Astrocyte of the cerebellum (primary cell): ENCODE measurements at places on chromosomes 3 and 15.

DNA sequence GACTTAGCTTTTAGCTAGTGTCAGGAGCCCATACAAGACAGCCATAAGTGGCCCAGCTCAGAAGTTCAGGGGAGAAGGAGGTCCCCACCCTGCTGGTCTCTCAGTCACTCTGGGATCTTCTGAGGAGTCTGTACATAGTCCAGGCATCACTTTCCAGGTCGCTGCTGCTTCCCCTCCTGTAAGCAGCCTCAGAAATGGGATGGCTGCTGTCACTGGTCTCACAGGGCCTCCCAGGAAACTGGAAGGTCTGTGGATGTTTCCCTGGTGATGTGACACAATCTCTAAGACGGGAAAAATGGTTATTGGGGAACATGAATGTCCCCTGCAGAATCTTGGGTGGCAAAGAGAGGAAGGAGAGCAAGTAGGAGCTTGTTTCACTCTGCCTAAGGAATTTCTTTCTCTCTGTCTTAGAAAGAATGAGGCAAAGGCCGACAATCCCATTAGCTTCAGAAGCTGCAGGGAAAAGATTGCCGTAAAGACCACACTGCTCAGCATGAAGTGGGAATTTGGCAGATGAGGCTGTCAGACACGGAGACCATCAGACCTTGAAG, 43.2 kb upstream of the TNFAIP8L3 start:
- no peak for DNase-seq

GRCh38 chr15:96337365-96338023, 7.0 kb downstream of the NR2F2 start:
- no peak for DNase-seq

- peak; percentile 15 for DNase-seq
These were observed 74.2 kb upstream of the POU1F1 start for GRCh38 chr3:87350367-87351199.

- peak; percentile 12 for DNase-seq
These were observed 312.0 kb upstream of the CCDC54 start for GRCh38 chr3:107065094-107065861.

DNA sequence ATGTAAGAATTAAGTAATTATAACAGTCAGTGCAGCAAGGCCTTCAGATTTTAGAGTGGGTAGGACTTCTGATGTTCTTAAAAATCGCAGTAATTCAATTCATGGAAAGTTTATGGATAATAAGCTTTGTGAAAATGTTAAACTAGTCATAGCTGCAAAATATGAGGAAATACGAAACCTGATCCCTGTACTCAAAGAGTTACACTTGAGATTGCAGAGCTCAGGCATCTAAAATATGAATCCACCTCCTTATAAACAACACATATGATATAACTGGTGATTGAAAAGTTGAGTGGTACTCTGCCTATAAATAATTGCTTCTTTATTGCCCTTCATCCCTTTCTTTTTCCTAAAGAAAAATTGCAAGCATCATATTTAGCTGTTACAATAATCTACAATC, 473.3 kb downstream of the OTOL1 start:
- no peak for DNase-seq

GRCh38 chr15:34721802-34722438, 32.9 kb downstream of the GJD2 start:
- no peak for DNase-seq

DNA sequence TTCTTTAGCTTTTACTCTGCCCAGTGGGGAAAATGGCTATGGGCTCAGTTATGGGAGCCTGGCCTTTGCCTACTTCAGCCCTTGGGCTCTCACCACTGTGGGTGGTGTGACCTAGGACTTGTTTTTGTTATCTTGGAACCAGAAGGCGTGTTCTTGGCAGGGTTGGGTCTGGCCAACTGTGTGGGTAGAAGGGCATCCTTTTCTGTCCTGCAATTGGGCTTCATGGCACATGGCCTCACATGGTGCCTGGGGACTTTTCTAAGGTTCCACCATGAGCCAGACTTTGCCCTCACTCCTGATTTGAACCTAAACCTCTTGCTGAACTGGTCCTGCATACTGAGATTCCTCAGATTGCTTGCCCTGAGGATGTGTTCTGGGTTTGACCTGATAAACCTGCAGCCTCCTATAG, 1.7 kb downstream of the GLYCTK start:
- DNase-seq: no peak

DNA sequence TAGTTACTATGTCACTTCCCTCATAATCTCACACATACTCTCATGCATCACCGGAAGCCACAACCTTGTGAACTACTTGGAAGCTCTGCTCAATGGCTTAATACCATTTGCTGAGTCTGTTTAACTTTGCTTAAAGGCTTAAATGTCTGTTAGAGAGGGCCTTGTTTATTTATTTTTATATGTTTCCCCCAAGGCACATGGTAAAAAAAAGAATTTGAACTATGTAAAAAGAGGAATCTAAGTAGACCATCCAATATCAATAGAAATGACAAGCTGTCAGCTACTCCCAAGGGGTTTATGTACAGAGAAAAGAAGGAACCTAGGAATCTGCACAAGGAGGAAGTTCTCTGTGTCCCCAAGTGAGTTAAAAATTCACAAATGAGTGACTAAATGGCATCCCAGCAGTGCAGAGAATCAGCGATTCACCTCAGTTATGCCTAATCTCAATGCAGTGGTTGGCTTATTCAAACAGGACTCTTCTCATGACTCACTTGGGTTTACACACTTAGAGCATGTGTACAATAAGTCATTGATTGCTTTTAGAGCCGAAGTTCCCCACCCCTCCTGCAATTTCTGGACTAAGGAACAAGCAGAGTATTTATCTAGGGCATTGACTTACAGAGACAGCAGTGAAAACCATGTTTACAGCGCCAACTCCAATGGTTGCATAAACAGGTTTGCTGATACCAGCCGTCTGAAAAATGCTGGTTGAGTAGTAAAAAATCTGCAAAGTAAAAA, 24.4 kb downstream of the SLC2A2 start:
- no peak for DNase-seq

DNA sequence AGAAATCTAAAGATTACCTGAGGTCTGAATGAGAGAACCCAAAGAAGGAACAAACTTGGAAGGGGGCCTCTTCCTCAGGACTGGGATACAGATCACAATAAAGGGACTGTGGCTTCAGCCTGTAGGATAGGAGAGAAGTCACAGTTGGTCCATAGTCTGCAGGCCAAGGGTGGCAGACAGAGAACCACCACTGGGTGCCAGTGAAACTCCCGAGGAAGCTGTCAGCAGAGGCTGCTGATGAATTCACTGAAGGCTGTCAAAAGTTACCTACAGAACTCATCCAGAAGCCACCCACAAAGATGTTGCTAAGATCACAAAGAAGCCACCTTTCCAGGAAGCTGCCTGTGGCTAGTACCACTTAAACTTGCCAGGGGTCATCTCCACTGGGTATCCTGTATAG, 78.5 kb downstream of the TMCO5A start:
- DNase-seq: no peak

- no peak for DNase-seq
These were observed 48.1 kb downstream of the ACAP2 start for GRCh38 chr3:195394700-195395099.

- DNase-seq: peak; percentile 80
These were observed 1.9 kb upstream of the ADPGK start for GRCh38 chr15:72785432-72785831.

GRCh38 chr15:57227166-57227565, 149.1 kb upstream of the CGNL1 start:
- no peak for DNase-seq

DNA sequence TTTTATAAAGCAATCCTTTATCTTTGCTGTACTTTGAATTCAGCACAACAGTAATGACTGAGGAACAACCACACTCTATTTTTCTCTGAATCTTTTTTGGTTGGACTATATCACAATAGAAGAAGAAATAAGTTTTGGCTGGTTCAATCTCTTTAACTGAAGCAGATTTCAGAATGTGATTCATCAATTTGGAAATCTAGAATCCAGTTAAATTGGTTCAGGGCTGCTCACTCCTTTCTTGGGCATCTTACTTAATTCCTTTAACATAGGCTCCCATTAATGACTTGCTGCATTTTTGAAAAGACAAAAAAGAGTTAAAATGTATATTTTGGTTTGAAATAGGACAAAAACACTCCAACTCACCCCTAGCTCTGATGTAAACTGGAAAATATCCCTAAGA, 688.3 kb upstream of the NECTIN3 start:
- no peak for DNase-seq

DNA sequence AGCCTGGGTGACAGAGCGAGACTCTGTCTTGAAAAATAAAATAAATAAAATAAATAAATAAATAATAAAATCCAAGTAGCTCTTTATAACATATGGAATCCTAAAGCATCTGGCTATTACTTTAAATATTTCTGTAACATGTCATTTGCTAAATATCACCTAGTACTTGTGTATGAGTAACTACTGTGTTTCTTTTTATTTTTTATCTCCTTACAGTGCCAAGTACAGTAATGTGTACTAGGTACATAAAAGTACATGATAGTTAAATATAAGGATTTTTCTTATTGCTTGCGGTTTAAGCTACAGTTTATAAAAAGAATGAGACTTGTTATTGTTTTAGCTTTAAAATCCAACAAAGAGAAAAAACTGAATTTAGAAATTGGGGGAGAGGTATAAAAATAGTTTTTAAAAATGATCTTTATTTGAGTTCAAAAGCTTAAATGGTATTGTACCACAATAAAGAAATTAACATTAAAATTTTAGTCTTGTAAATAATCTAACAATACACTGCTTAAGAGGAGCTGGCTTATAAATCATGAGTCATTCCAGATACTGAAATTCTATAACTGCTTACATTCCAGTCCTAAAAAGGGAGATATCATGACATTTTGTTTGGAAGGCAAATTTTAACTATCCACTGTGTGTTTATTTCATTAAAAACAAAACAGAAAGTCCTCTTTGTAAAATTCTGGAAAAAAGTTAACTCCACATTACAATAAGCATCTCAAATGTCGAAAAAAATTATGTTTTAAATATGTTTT, 73.1 kb downstream of the FGF7 start:
- peak; percentile 1 for DNase-seq

DNA sequence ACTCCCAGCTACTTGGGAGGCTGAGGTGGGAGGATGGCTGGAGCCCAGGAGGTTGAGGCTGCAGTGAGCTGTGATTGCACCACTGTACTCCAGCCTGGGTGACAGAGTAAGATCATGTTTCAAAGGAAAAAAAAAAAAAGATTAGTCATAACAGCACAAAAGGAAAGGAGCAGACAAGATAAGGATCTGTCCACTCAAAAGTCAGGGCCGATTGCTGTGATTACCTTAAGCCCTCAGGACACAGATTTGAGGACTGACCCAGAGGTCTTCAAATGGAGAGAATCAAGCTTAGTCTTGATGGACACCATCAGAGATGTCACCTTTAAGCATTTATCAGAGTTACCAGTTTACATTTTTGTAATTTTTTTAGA, 23.9 kb upstream of the HEG1 start:
- no peak for DNase-seq

GRCh38 chr3:54905261-54905888, 22.5 kb downstream of the LRTM1 start:
- DNase-seq: peak; percentile 53

- DNase-seq: no peak
These were observed 81.3 kb downstream of the ADCY5 start for GRCh38 chr3:123367467-123368154.

DNA sequence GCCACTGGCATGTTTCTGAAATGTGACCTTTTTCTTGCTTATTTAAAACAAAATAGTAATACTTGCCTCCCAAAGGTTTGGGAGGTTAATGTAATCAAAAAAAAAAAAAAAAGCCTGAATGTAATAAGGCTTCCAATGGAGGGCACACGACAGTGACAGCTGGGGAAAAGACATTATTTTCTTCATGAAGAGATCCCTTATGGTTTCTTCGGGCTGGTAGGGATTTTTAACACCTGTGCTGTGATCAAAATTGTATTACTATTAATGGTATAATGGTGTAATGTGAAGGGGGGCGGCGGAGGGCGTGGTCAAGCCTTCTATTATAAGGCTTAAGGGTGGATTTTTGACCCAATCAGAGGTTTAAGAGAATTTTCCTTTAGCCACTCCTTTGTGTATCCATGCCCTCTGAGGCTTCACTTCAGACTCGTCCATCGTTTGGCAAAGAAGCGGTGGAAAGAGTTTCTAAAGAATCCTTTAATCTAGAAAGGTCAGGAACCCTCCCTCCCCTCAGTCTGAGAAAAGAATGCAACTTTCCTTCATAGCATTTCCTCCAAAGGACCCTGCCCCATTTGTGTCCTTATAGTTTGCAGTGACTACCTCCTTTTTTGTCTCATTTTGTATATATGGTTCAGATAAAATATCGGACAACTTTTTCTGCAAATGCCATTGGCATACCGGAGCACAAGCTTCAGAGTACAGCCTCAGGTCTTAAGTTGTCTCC, 89.5 kb upstream of the CHD2 start:
- no peak for DNase-seq

GRCh38 chr3:152574461-152575079, 260.4 kb upstream of the P2RY1 start:
- peak; percentile 57 for DNase-seq

DNA sequence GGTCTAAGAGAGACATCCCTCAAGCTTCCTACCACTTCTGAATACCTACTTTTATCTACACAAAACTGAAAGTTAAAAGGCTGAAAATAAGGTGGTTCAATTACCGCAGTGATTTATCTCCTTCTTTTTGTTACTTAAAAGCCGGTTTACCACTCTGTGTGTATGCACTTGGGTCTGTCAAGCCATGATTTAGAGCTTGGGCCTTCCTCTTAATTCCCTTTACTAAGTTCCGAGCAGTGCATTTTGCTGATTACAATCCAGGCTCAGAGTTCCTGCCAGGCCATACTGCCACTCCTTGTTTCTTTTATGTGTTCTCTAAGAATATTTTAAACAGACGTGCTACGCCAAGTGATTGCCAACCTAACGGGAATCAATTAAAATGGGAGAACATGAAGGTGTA, 16.5 kb downstream of the KCTD6 start:
- no peak for DNase-seq

- no peak for DNase-seq
These were observed 29.5 kb downstream of the ARHGAP31 start for GRCh38 chr3:119323723-119324085.

- DNase-seq: no peak
These were observed 4.1 kb upstream of the SKOR1 start for GRCh38 chr15:67820992-67821783.

DNA sequence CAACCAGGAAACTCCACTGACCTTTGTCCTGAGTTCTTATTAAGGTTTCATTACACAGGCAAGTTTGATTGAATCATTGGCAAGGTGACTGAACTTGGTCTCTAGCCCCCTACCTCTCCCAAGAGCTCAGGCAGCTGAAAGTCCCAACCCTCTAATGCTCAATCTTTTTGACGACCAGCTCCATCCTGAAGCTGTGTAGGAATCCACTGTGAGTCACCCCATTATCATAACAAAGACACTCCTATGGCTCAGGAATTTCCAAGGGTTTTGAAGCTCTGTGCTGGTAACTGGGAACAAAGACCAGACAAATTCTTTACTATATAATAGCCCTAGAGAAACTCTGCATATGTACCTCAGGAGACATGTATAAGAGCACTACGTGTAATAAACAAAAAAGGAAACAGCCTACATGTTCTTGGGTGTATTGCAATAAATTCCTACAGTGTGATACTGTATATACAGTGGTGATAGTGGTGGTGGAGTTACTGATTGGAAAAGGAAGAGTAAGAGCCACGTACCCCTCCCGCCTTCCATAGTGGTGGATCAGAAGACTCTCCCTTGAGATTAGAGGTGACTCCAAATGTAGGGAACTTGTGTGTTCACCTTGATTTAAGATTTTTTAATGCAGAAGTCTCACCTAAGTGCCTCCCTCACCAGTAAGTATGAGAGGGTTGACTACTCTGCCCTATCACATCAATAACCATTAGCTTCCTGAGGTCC, 116.6 kb downstream of the ST8SIA2 start:
- DNase-seq: peak; percentile 83

- DNase-seq: peak; percentile 18
These were observed 133.3 kb downstream of the TBC1D2B start for GRCh38 chr15:77944002-77944867.

- DNase-seq: no peak
These were observed 301.9 kb downstream of the CACNA2D3 start for GRCh38 chr3:54424292-54424691.
